ENCODE measurements at places on chromosomes 1 and 21.

DNA sequence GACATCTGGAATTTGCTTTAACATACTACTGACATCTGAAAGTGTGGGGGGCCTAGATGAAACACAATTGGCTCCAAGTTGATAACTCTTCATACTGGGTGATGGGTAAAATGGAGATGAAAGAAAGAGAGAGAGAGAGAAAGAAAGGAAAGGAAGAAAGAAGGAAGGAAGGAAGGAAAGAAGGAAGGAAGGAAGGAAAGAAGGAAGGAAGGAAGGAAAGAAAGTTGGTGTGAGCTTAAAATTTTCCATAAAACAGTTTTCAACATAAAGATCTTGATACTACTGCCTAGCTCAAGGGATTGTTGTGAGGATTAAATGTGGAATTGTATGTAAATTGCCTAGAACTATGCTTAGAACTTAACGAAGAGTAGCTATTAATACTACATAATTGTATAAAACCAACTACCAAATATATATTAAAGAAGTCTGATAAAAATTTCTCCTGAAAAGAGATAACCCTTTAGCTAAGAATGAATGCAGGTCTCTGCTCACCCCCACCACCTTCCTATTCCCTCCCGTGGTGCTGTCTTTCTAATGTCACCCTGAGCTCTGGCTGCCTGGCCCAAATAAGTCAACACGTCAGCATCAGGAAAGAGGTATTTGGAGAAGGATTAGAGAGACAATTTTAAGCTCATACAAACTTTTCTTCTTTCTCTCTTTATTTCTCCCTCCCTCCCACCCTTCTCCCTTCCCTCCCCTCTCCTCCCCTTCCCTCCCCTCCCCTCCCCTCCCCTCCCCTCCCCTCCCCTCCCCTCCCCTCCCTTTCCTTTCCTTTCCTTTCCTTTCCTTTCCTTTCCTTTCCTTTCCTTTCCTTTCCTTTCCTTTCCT, 89.3 kb upstream of the SGIP1 start:
- DNase-seq, result no peak

- DNase-seq, result no peak
Observed at GRCh38 chr1:231383159-231383860, 38.8 kb downstream of the EGLN1 start.

DNA sequence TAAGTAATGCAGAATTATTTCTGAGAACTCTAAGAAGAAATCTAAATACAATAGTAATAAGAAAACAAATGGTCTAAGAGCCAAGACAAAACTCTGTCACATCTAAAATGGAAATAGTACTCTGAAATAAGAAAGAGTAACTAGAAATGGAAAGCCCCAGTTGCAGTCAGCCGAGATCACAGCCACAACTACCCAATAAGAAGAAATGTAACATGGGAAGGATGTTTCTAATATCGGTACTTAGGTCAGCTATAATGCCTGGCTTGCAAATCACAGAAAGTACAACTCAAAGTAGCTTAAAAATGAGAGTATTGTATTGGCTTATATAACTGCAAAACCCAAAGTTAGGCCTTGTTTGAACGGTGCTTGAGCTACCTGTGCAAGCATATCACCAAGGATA, 58.6 kb upstream of the USP25 start:
- DNase-seq, result no peak

- no peak for DNase-seq
Observed at GRCh38 chr1:163231385-163231784, 28.7 kb upstream of the RGS5 start.

GRCh38 chr1:69671363-69672010, 103.8 kb downstream of the LRRC7 start:
- no peak for DNase-seq

DNA sequence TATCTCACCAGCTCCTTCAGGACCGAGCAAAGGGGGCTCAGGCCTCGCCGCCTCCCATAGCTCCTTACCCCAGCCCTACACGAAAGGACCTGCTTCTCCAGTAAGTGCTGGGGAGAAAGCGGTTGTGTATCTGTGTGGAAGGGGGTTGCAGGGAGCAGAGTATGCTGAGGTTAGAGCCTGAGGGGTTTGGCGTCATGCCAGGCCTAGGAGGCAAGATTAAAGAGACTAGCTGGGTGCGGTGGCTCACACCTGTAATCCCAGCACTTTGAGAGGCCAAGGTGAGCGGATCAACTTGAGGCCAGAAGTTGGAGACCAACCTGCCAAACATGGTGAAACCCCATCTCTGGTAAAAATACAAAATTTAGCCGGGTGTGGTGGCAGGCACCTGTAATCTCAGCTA, 14.1 kb upstream of the RASSF5 start:
- DNase-seq, result no peak

DNA sequence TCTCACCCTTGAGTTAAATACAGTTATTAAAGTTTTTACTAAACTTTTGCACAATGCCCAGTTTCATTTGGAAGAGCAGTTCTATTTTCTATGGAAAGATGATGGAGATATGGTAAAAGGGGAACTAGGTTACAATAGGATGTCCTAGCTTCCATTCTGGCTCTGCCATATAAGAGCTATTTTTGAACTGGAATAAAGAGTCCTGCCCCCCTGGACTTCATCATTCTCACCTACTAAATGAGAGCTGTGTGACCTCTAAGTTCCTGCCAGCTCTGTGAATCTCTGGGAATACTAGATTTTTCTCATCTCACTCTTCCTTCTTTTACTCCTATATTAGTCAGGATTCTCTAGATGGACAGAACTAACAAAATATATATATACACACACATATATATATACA, 106.3 kb downstream of the PRRX1 start:
- no peak for DNase-seq

- no peak for DNase-seq
Observed at GRCh38 chr1:29517251-29518086, 281.1 kb downstream of the PTPRU start.

GRCh38 chr1:3097861-3098260, 28.9 kb downstream of the PRDM16 start:
- DNase-seq, result no peak

- no peak for DNase-seq
Observed at GRCh38 chr1:17922833-17923232, 167.7 kb downstream of the ACTL8 start.

- DNase-seq, result no peak
Observed at GRCh38 chr1:82449506-82450057, 648.8 kb downstream of the ADGRL2 start.

GRCh38 chr1:204848579-204848978, 22.1 kb upstream of the NFASC start:
- no peak for DNase-seq

- no peak for DNase-seq
Observed at GRCh38 chr1:110903853-110904500, 31.0 kb downstream of the CD53 start.

DNA sequence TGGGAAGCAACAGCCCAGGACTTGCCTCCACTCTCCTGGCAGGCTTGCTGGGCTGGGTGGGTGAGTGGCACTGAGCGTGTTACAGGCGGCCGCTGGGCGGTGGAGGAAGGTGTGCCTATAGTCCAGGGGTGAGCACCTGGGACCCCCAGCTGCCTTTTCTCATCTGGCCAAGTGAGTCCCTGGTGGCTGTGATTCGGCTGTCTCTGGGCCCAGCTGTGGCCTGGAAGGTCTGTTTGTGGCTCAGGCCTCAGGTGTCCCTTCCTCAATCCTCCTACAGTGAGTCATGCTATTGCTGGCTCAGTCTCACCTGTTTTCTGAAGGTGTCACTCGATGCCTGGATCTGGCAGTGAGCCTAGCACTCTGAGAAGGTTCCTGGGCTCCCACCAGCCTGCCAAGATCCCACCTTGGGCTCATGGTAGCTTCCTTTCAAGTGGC, 564.2 kb downstream of the PTPRU start:
- DNase-seq, result no peak

GRCh38 chr1:156882543-156882942, 11.0 kb upstream of the PEAR1 start:
- no peak for DNase-seq

- DNase-seq, result no peak
Observed at GRCh38 chr1:4010284-4010683, 110.2 kb upstream of the C1orf174 start.

- no peak for DNase-seq
Observed at GRCh38 chr1:98870959-98871903, 133.4 kb downstream of the PLPPR5 start.

GRCh38 chr1:16183179-16183578, 27.3 kb upstream of the EPHA2 start:
- no peak for DNase-seq

DNA sequence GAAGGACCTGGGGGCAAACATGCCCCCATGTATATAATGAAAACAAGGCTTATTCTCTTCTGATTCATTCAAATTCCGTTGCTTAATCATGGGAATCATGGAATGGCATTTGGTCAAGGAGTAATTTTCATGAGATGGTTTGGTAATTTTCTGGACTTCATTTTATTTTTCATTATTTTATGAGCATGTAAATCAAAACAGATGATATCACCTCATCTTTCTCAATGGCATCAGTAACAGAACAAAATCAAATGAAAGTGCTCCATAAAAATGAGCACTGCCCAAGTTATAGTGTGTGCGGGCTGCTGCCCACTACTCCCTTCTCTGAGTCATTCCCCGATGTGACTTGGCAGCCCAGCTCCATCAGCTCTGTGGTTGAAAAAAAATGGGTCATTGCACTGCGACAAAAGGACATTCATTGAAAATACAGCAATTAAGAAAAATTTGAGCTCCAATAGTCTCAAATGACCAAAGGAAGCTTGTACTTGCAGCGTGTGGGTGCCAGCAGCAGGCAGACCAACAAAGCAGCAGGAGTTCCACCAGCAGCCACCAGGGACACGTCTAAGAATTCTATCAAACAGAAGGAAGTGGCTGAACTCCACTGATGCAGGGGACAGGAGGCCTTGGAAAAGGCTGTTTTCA, 84.3 kb upstream of the VAV3 start:
- no peak for DNase-seq

DNA sequence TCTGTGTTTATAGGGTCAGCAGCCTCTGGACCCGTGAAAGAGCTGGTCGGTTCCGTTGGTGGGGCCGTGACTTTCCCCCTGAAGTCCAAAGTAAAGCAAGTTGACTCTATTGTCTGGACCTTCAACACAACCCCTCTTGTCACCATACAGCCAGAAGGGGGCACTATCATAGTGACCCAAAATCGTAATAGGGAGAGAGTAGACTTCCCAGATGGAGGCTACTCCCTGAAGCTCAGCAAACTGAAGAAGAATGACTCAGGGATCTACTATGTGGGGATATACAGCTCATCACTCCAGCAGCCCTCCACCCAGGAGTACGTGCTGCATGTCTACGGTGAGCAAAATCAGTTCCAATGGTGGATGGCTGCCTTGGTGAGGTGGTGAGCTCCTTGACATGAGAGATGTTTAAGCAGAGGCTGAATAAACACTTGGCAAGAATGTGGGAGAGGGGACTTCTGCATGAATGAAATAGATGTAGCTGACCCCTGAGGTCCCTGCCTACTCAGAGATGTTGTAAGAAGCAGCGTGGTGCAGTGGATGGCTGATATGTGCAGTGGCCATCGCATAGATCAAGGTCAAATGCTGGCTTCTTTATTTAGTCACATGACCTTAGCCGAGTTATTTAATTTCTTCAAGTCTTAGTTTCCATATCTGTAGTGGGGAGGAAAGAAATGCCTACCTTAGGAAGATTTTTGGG, 9.3 kb downstream of the SLAMF7 start:
- no peak for DNase-seq

GRCh38 chr1:173863224-173864161, 4.3 kb downstream of the GAS5 start:
- DNase-seq, result no peak

DNA sequence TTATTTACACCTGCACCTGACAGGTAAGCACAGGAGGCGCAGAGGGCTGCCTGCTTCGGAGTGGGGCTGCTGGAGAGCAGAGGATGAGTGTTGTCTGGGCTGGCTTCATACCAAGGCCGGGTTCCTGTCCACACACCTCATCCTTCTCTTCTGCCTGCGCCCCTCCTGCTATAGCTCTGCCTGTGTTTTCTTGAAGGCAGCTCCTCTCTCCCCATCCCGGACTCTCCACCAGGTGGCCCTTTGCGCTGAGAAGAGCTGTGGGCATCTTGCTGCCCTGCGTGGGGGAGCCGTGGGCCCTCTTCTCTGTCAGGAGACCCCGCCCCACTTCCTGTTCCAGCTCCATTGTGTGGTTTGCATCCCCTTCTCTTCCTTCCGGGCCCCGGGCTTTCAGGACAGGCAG, 35.0 kb downstream of the ARHGEF10L start:
- DNase-seq, result no peak

- DNase-seq, result no peak
Observed at GRCh38 chr21:26732432-26733221, 112.6 kb downstream of the ADAMTS1 start.

DNA sequence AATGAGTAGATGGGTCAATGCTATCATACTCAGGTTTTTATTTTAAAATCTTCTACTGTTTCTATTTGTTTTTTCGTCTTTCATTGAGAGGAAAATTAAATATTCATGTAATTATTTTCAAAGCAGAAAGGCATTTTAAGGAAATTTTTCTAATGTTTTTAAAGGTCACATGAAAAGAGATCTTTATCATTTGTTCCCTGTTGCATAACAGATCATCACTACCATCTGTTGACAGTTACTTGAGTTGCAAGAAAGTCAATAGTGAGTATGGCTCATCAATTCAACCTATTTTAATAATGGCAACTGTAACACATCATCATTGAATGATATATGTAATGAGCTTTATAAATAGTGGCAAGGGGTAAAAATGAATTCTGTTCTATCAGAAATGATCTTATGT, 369.7 kb downstream of the DPYD start:
- DNase-seq, result no peak

- no peak for DNase-seq
Observed at GRCh38 chr1:206012086-206012859, 9.1 kb upstream of the RAB7B start.

GRCh38 chr1:102821707-102822106, 286.6 kb downstream of the COL11A1 start:
- DNase-seq, result no peak

DNA sequence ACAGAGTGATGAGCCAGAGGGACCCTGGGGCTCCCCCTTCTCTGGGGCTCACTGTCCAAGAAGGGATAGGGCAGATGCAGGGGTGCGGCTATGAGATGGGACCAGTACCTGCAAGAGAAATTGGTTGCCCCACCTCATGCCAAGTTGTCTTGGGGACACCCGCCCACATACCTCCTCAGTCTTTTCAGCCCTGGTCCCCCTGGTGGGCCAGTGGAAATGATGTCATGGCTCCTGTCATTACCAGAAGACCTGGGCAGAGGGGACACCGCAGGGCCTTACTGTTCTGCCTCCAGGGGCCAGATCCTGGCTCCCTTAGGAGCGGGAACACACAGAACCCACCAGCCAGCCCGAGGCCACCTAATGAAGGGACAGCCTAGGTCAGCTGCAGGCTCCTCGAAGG, 63.2 kb downstream of the CDK18 start:
- DNase-seq, result no peak

DNA sequence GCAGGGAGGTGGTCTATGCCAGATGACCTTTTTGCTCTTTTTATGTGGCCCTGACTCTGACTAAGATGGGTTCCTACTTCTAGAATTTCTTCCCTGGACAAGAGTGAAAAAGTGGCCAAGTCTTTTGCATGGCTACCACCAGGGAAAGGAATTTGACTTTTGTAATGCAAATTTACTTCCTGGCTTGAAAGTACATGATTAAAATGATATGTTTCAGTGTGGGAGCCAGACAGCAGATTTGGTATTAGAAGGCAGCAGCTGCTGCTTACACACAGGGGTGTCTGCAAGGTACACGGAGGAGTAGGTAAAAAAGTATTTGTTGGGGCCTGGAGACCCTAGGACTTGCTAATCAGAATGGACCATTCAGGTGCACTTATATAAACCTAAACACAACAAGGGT, 78.4 kb downstream of the KCND3 start:
- no peak for DNase-seq

Measured in stimulated activated CD4-positive, alpha-beta T cell treated with anti-CD3 and anti-CD28 coated beads, Interleukin-1b, Interleukin-23, amount 100 ng/mL, for 1 hour (primary cell).